Right cardiac atrium (tissue), 5 donors: ENCODE measurements at places on chromosomes 5 and 9. TPM values are rescaled to one million over a fixed set of nuclear protein-coding genes. Genes with fewer than 3 reads are reported as not detected.

GRCh38 chr5:143741421-143741820, 70.5 kb upstream of the HMHB1 start:
- no peak for DNase-seq

GRCh38 chr5:168136340-168136739, 155.1 kb upstream of the WWC1 start:
- DNase-seq: no peak

DNA sequence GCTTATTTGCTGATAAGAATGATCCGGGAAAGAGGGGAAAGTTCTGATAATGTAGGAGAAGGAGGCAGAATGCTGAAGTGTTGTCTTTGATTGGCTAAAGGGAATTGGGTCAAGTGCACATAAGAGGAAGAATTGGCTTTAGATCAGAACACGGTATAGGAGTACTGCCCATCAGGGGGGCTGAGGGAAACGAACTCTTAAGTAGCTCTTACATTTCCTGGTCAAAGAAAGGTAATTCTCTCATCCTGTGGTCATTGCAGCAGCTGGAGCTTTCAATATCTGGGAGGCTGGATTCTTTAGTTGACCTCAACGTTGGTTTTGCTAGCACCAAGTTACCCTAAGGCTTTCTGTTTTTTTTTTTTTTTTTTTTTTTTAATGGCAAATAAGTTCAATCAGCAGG, 178.7 kb upstream of the NR3C1 start:
- no peak for DNase-seq

Gene PCDHGB1
- total RNA-seq: 2.7 TPM
